Adipocyte (in vitro differentiated cells): ENCODE measurements at places on chromosomes 7 and 10.

GRCh38 chr10:124320778-124321432 is 97.8 kb downstream of the OAT start:
- DNase-seq: no peak

GRCh38 chr10:78700413-78700812 is 368.4 kb upstream of the ZMIZ1 start:
- DNase-seq: no peak

GRCh38 chr7:76217942-76218566 is 16.4 kb downstream of the SRRM3 start:
- DNase-seq: no peak

DNA sequence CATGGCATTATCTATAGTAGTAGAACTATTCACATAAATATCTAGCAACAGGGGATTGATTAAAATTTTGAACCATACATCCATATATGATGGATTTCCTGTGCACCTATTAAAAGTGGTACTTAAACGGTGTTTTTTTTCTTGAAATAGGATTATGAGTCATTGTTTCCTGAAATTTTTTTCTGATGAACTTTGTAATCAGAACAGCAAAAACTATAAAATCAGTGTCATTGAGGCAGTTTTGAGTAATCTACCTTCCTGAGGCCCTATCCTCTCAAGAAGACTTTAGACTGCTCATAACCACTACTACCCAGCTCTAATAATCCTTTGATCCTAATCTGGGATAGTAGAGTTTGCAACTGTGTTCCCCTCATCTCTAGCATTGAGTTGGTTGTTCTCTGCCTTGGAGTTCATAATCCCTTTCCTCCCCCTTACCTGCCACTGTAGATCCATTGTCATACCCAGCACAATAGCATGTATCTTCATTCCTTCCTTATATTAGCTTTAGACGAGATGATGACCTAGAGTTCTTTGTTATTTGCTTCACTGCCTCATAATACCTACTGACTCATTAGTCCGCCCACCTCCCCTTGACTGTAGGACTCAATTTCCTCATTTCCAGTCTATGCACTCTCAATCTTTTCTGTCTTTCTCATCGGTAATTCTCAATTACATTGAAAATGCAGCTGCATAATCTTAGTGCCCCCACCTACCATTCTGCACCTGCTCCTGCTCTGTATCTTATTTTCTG is 133.4 kb downstream of the LRRC4 start:
- peak; percentile 22 for DNase-seq

DNA sequence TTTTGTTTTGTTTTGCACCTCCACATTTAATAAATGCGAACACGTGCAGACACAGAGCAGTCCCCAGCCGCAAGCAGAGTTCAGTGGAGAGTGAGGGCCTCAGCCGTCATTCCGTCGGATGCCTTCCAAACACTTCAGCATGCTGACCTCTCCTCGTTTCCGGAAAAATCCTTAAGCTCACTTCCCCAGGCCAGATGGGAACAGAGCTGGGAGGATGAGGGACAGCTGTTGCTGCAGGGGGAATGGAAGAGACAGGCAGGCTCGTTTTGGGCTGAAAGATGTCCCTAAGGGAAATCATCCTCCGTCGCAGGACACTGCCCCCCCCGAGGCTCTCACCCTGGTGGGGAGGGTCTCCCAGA is 17.2 kb upstream of the FGFR2 start:
- no peak for DNase-seq

- no peak for DNase-seq
Measured at GRCh38 chr7:107446988-107447387, 22.9 kb upstream of the GPR22 start.

DNA sequence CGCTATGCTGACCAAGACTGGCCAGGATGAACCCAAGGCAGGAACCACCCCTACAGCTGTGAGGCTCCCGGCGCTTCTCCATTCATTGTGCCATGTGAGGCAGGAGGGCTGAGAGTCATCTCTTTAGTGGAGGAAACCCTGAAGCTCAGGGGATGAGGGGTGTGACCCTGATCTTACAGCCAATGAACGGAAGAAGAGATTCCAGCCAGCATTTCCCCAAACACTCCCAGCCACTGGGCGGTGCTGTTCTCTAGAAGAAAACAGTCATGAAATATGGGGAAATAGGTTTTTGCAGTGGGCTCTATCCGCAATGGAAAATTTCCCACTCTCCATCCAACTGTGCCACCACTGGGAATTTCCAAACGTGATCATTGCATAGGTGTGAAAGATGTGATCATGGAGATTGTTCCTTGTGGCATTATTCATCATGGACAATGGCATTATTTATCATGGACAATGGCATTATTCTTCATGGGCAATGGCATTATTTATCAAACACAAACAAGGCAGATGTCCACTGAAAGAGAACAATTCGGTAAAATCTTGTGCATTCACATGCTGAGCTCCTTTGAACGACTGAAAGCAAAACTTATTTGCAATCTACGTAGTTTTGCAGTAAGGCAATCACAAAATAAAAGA is 14.0 kb upstream of the SLC18A2 start:
- DNase-seq: no peak

- peak; percentile 38 for DNase-seq
Measured at GRCh38 chr7:128352153-128352537, 8.4 kb upstream of the RBM28 start.

DNA sequence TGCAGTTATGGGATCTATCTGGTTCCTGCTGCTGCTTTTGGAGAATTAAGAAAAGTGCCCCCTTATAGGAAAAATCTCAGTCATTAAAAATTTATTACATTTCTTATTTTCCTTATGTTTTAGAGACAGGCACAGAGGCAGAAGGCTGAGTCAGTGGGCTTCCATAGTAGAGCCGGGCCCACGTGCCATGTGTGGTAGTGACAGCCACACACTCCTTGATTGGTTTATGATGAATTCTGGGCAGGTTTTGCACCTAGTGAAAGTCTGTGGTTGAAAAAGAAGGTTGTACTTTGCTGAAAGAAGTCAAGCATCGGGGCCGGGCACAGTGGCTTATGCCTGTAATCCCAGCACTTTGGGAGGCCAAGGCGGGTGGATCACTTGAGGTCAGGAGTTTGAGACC is 109.9 kb downstream of the FANK1 start:
- no peak for DNase-seq

DNA sequence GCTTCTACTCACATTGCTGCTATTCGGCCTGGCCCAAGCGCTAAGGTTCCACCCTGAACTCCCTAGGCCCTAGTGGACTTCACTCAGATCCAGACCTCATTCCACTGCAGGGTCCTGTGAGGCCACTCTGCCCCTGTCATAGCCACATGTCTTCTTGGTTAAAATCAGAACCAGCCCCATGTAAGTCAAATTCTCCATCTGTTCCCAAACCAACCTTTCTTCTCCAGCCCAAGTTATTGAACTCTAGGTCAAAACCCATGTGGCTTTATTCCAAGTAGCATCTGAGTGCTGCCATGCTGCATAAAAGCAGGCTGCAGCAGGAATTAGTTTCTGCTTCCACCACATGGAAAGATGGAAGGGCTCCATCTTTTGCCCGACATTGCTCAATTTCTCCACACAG is 281.2 kb downstream of the SNX13 start:
- no peak for DNase-seq

DNA sequence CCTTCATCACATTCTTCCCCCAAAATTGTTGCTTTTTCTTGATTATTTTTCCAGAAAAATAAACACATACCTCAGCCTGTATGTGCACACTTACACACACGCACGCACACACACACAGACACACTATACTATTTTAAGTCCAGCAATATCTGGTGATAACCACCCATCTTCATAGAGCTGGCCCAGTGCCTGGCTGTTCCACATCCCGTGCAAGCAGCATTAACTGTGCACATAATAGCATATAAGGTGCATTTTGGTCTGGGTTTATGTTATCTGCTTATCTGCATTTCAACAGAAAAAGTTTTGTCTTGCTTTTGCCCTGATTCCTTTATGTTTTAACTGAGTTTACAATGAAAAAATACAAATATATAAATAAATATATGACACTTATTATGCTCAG is 143.1 kb upstream of the KLF6 start:
- DNase-seq: no peak

DNA sequence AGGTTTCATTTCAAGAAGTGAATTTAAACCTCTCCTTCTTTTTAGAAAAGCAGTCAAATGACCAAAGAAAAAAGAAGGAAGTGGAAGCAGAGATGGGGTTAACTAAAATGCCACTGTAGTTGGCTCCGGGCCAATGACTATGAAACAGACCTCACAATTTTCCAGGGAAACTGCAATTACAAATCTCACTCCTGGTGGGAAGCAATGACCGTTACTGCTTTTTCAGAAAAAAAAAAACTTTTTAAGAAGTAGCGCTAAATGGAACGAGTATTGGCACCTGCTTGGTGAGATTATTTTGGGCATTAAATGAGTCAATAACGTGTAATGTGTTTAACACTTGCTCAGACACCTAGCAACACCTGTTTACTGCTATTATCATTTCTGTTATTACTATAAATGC is 1.2 kb downstream of the SFRP4 start:
- DNase-seq: no peak

DNA sequence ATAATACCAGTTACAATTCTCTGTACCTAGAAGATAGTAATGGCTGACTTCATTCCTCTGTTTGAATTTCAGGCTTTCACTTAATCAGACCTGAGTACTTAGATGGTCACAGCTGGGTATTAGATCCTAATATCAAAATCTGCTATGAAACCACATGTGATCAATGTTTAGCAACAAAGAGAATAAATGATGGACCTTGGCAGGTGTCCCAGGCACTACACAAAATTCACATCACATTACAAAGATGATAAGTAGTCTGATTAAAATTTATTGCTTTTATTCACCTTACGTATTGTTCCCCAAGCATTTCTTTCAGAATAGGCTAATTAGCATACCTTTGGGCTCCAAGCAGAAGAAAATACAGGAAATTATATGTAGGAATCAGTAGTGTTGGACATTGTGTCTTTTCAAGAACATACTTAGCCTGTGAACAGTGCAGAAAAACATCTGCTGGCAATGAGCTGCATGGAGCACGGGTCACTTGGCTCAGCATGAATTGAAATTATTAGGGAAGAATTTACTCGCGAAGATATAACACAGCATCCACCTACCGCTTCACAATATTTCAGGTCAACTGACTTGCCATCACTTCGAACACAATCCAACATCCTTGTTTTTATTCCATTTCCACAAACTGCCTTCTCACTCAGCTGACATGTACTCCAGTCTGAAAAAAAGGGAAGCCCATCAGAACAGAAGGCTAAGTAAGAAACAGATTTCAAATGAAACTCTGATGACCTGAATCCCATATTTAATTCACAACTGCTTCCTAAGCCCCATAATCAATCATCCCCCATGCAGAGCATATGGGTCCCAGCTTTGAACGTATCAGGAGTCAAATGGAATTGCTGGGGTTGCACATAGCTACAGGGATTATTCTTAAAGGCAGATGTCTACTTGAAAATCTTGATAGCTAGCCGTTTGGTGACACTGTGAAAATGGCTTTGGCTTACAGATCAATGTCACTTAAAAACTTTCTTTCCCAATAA is 421.0 kb downstream of the THSD7A start:
- no peak for DNase-seq

DNA sequence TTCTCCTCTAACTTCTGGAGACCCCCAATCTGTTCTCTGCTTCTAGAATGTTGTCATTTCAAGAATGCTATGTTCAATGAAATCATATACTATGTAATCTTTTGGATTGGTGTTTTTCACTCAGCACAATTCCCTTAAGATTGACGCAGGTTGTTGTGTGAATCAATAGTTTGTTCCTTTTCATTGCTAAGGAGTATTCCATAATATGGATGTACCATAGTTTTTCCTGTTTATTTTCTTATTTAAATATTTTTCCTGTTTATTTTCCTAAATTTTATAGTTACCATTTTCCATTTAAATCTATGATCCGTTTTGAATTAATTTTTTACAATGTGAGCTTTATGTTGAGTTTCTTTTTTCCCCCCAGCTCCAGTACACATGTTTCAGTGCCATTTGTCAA is 604.5 kb downstream of the SUGCT start:
- DNase-seq: no peak

- peak; percentile 45 for DNase-seq
Measured at GRCh38 chr7:134767520-134768168, 11.8 kb upstream of the CALD1 start.

DNA sequence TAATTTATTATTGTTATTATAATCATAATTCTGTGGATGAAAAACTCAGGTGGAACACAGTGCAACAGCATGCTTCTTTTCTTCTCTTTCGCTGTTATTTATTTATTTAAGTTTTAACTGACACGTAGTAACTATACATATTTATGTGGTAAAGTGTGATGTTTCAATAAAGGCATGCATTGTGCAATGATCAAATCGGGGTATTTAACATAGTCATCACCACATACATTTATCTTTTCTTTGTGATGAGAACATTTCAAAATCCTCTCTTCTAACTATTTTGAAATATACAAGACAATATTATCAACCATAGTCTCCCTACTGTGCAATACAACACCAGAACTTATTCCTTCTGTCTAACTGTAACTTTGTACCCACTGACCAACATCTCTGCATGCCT is 152.5 kb upstream of the LYZL1 start:
- DNase-seq: peak; percentile 29

- peak; percentile 78 for DNase-seq
Measured at GRCh38 chr10:9209105-9209798, 1154.8 kb downstream of the GATA3 start.

GRCh38 chr10:14023673-14024328 is 306.9 kb downstream of the FRMD4A start:
- peak; percentile 35 for DNase-seq

DNA sequence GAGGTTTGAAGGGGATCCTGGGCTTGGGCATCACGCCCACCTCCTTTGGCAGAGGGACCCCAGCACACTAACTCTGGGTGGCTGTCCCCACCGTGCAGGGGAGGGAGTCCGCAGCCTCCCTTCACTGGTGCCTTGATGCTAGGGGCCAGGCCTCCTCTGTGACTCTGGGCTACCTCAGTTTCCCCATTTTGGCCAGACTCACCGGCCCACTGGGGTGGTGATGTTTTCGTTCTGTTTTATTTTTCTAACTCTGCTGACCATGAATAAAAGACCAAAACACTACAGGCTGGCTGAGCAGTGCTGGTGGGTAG is 503 bp upstream of the TRIP6 start:
- no peak for DNase-seq

DNA sequence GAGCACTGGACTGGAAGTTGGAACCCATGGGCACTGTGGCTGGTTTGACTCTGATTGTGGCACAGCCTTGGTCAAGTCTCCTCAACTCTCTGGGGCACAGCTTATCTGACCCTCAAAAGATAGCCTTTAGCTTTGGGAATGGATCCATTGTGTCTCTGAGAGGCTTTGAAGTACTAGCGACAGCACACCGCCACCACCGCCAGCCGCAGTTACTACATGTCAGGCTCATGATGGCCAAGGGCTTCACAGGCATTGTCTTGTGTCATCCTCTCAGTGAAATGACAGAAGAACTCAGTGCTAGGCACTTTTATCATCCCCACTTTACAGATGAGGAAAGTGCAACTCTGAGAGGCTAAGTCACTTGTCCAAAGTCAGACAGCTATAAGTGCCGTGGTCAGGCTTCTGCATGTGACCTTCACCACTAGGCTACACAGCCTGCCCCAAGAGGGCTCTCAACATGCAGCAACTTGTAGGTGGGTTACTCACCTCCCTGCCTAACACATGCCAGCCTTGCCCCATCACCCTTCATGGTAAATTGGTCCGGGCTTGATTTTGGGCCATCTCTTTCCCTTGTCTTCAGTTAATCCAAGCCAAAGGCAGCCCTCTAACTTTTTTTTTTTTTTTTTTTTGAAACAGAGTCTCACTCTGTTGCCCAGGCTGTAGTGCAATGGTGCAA is 44.1 kb downstream of the C10orf105 start:
- no peak for DNase-seq

GRCh38 chr10:103917302-103918052 is 507 bp downstream of the STN1 start:
- peak; percentile 68 for DNase-seq

- peak; percentile 32 for DNase-seq
Measured at GRCh38 chr7:143499246-143499645, 21.6 kb downstream of the TAS2R41 start.
